ENCODE measurements at places on chromosomes 13 and 19.

DNA sequence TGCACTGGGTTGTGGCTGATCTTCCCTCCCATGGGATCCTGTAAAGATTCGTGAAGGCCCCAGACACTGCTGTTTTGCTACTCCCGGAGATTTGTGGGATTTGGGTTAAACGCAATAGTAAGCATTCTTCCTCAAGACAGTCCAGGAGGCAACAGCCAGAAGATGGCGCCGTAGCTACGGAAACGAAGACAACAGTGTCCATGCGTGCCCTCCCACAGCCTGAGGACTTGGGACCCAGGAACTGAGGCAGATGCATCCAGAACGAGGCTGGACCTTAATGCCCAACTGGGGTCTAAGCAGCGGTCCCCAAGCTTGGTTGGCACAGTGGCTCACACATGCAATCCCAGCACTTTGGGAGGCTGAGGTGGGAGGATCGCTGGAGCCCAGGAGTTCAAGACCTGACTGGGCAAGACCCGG lies 57.6 kb upstream of the ZNF507 start:
- no peak for DNase-seq

DNA sequence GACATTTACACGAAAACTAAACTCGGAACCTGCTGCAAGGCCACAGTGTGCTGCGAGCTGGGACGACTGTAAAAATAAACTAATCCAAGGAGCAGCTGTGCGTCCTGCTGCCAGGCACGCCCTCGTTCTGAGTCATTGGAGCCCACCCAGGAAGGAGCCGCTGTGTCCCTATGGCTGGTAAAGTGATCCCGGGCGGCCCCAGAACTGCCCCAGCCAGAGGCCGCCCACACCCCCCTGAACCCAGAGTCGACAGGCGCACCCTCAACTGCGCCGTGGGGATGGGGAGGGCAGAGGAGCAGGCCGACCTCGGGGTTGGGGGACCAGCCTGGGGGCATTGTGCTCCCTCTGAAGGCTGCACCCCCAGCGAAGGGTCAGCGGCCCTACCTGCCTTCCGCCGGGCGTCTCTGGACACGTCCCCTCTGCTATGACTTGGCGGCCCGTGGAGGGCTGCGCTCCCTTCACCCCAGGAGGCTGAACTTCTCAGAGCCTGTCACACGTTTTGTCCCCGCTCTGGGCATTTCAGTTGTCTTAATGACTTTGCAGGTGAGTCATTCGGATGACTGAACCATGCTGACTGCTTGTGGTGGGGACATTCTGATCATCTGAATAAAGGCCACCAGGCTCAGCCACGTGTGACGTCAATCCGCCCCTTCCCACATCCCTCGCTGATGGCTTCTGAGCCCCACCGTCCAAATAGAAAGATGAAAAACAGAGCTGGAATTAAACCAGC lies 42.7 kb downstream of the ADPRHL1 start:
- no peak for DNase-seq

DNA sequence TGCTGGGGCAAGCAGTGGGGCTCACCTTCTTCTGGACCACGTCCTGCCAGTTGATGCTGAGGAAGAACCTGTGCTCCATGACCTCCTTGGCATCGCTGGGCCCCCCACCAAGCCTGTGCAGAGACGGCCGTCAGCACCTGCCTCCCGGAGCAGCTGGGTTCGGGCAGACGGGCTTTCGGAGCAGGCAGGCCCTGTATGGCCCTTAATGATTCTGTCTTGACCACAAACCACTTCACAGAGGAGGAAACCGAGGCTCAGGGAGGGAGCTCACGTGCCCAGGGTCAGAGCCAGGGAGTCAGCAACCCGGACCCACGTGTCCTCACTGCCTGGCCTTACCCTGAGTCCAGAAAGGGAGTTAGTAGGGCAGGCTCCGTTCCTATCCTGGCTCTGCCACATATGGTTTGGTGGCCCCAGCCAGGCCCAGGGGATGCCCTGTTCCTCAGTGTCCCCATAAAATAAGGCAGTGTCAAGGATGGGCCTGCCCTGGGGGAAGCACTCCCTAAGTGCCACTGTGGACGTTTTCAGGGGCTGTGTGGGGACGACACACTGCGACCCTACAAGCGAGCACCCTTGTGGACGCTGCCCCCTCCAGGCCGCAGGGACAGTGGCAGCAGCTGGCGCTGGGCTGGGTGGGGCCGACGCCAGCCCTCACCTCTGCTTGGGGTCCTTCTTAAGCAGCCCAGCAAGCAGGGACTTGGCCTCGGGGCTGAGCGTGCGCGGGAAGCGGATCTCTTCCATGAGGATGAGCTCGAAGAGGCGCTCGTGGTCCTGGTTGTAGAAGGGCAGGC lies 8.9 kb upstream of the CCNP start:
- no peak for DNase-seq

DNA sequence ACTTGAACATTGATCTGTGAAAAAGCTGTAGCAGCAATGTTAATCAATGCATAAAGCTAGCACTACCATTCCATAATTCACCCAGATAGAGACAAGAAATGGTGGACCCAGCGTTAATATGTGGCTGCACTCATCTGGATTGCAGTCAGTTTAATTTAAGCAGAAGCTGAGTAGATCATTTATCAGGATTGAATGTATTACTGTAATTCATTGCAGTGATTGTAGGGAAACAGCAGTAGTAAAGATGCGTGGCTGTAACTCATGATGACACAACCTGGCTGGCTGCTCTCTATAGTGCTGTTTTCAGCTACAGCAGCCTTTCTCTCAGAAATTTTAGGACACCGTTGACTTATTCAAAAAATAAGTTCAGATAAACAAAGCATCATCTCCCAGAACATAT lies 499.5 kb upstream of the SLITRK6 start:
- no peak for DNase-seq

DNA sequence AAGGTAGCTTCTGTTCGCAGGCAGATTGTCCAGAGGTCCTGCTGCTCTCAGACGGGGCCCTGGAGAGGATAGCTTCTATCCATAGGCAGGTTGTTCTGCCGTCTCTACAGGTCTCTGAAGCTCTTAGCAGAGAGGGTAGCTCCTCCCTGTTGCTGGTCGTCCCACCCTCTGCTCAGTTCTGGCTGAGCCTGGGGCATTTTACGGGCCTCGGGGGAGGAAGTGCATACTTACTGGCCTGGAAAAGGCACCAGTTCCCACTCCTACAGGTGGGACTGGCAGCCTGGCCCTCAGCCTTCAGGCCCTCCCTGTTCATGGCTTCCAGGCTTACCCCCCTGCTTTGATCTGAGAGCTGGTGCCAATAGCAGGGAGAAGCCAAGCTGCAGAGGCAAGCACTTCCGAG lies 42.3 kb downstream of the USPL1 start:
- DNase-seq: no peak

DNA sequence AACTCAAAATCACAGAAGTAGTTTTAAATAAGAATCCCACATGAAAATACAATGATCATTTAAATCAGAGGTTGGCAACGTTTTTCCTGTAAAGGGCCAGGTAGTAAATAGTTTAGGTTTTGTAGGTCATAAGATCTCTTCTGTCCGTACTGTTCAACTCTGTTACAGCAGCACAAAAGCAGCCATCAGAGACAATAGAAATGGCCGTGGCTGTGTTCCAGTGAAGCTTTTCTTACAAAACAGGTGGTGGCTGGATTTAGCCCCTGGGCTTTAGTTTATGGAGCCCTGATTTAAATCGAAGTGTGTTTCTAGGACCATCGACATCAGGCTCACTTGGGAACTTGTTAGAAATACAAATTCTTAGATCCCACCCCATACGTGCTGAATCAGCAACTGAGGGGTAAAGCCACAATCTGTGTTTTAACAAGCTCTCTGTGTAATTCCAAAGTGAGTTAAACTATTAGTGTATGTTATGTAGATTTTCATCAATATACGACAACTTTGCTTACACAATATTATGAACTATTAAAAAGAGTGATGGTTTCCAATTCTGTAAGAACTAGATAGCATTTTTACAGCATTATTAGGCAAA lies 54.8 kb upstream of the MIR17HG start:
- no peak for DNase-seq

GRCh38 chr19:30327331-30327730 lies 44.9 kb upstream of the ZNF536 start:
- DNase-seq: no peak

DNA sequence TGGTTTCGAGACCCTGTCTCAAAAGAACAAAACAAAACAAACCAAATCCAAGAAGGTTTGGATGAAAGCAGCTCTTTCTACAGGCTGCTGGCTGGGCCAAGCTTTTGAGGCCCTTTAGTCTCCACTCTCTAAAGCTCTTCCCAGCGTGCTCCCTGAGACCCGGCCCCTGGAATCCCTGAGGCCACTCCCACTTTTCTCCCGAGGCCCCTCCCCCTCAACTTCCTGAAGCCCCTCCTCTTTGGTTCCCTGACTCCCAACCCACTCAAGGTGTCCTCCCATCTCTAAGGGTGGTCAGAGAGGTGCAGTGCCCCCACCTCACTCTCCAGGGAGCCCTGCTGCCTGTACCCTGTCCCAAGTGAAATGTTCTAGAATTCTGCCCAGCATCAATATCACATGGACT lies 10.6 kb downstream of the ERICH6B start:
- DNase-seq: no peak

- DNase-seq: no peak
Measured at GRCh38 chr19:49798574-49798973, 14.5 kb downstream of the FUZ start.

GRCh38 chr13:113412440-113412839 lies 40.8 kb downstream of the ADPRHL1 start:
- no peak for DNase-seq

- DNase-seq: peak; percentile 80
Measured at GRCh38 chr19:8578642-8579265, 1.5 kb upstream of the MYO1F start.

GRCh38 chr19:41445575-41445974 lies 2.6 kb downstream of the ERICH4 start:
- no peak for DNase-seq

GRCh38 chr13:28558567-28558966 lies 63.6 kb upstream of the FLT1 start:
- DNase-seq: no peak

DNA sequence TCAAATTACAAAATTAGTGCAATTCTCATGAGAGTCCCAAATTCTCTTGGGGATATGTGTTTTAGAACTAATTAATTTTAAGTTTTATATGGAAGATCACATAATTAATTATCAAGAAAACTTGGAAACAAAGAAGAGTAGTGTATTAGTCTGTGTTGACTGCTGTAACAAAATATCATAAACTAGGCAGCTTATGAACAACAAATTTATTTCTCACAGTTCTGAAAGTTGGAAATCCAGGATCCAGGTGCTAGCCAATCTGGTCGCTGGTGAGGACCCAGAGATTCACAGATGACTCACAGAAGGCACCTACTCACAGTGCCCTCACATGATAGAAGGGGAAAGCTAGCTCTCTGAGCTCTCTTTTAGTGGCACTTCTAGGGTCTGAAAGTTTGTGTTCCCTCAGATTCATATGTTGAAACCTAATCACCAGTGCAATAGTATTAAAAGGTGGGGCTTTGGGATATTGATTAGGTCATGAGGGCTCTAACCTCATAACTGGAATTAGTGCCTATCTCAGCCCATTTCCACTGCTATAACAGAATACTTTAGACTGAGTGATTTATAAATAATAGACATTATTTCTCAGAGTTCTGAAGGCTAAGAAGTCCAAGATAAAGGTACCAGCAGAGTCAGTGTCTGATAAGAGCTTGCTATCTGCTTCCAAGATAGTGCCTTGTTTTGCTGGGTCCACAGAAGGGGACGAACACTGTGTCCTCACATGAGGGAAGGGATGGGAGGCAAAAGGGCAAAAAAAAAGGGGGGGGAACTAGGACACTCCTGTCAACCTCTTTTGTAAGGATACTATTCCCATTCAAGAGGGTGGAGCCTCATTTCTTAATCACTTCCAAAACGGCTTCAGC lies 1.5 kb upstream of the ARGLU1 start:
- DNase-seq: no peak

GRCh38 chr13:102394158-102395053 lies 7.4 kb downstream of the FGF14 start:
- peak; percentile 95 for DNase-seq

- DNase-seq: no peak
Measured at GRCh38 chr19:13053238-13053637, 49.4 kb downstream of the LYL1 start.

GRCh38 chr19:991174-991931 lies 7.2 kb downstream of the WDR18 start:
- peak; percentile 1 for DNase-seq

DNA sequence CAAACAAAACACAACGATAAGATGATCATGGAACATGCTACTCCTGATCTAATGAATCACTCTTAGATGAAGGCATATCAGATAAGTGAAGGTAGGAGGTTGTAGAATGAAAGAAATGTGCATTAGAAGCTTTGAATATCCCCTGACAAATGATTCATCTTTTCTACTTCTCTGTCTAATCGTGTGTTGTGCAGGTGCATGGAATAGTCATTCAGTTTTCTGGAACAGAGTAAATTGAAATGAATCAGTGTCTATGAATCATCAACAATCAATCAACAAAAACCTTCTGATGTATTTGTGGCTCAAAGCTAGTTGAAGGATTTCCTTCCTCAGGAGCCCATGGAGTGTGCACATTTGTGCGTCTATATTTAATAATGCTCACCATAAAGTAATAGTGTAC lies 1290.4 kb upstream of the PCDH20 start:
- no peak for DNase-seq

- no peak for DNase-seq
Measured at GRCh38 chr19:788686-788982, 8.6 kb upstream of the PTBP1 start.

DNA sequence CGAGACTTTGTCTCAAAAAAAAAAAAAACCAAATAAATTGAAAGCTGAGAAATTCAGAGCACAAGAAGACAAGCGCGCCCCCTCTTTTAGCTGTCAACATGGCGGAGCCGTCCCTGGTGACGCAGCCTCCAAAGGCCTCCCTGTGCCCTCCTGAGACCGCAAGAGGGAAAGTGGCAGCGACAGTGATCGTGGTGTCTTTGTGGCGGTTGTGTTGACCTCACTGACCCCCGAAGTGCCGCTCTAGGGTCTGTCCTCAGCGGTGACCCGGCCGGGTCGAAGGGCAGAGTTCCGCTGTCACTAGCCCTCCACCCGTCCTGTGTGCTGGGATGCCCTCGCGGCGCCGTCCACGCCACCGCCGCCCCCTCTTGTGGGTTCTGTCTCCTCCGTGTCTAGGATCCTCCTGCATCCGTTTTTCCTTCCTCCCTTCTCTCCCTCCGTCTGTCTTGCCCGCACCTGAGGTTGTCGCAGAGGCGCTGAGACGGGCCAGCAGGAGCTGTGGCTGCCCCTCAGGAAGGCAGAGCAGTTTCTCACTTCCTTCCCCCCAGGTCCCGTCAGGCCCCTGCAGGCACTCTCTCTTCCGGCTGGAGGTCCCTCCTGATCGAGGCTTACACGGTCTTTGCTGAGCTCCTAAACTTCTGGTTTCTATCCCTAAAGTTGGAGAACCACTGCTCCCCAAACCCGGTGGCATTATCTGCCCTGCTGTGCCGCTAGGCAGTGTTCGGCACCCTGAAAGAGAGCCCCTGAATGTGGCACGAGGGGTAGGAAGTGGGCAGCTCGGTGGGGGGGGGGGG lies 7.2 kb downstream of the UHRF1 start:
- DNase-seq: peak; percentile 42

GRCh38 chr19:35714601-35715354 lies 3.0 kb upstream of the KMT2B start:
- DNase-seq: no peak

- DNase-seq: no peak
Measured at GRCh38 chr13:108662528-108662927, 33.1 kb downstream of the MYO16 start.
